NCI-H2081 (cell line): ENCODE measurements at places on chromosomes 2 and 18.
A peak's percentile ranks its signal among the peaks of the same experiment; 100 is the strongest.

GRCh38 chr2:225378984-225379383 is 20.5 kb upstream of the NYAP2 start:
- DNase-seq = no peak

DNA sequence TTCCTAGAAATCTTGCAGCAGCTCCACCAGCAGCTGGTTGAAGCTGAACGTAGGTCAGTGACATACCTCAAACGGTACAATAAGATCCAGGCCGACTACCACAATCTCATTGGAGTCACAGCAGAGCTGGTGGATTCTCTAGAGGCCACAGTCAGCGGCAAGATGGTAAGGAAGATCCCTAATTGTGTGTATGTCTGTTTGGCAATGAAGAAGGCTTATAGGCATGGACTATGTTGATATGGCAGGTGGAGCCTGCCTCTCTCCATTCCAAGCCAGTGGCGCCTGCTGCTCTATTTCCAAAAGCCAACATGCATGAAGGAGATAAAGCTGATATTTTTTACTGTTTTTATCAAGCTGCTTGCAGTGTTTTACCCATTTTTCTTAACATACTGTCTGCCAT is 36.8 kb downstream of the ARMC9 start:
- DNase-seq = no peak

GRCh38 chr2:23706613-23707078 is 220.3 kb downstream of the ATAD2B start:
- DNase-seq = no peak

- DNase-seq = no peak
These were observed 4.9 kb upstream of the DNAH7 start for GRCh38 chr2:196073521-196073920.

GRCh38 chr2:241065355-241065803 is 36.7 kb downstream of the MTERF4 start:
- no peak for DNase-seq

- no peak for DNase-seq
These were observed 7.7 kb downstream of the MGAT5 start for GRCh38 chr2:134261398-134262131.

GRCh38 chr2:224918626-224919471 is 123.4 kb downstream of the DOCK10 start:
- DNase-seq = no peak

DNA sequence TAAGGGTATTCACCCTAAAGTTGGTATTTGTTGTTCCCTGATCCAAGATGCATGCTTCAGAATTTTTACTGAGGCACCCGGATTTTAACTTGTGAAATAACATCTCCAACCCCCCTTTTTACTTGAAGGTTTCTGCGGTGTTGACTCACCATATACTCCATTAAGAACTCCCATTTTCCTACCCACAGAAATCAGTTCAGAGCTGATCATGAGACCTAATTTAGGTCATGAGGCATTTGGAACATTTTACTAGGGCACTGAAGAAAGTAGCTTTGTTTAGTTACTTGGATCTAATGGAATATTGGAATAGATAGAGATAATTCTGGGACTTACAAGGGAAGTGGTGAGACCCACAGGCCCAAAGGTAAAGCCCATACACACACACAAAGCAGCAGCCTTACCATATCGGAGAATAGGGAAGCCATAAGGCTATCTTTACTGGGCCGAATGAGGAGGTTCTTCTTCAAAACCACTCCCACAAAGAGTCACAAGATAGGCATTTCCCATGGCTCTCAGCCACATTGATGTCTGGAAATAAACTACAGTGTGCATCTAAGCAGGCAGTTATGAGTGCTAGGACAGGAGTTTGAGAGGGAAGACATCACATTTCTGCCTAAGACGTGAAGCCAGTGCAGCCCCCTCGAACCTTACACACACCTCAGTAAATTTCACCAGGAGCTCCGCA is 681.0 kb upstream of the LRRTM4 start:
- DNase-seq = no peak

DNA sequence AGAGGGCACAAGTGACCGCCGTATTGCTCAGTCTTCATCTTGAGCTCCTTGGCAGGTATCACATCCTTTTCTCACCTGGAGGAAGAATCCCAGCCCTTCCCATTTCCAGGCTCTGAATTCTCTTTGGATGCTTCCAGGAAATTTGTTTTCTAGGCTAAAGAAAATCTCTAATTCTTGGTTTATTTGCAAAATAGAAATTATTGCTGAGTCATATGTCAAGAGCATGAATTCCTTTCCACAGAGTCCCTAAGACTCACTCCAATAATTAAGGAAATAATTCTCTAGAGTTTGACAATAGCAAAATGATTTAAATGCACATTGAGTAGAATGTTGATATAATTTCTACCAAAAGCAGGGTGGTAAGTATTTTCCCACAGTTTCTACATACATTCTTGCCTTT is 16.3 kb upstream of the CCDC68 start:
- no peak for DNase-seq

- DNase-seq = no peak
These were observed 47.7 kb upstream of the POMC start for GRCh38 chr2:25215948-25216679.

DNA sequence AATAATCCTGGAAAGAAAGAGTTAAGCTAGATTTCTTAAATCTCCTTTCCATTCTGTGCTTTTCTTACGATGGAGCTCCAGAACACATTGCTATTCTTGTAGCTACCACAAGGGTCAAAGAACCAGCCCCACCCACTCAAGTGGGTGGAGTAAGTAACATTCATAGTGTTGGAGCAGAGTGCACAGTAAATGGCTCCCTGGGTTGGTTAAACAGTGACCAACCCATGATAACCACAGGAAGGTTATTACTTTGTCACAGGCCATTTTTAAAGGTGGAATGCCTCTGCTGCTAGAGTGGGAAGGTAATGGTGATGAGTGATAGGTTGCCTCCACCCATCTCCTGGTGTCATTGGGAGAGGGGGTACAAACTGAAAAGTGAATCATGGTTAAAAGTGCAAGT is 13.9 kb downstream of the ARPC2 start:
- DNase-seq = no peak

DNA sequence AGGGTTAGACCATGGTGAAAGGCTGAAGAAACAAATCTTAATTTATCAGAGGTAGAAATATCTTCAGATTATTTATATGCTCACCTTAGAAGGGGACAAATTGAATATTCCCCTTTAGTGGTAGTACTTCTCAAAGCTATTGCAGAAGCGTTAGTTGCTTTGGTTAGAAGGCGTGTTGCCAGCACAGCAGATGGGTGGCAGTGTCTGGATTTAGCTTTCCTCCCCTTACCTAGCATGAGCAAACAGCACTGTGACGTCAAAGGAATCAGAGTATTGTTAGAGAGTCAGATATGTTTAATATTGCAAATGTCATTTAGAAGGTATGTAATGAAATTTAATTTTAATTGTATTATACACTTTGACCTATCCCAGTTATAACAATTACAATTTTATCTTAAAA is 27.2 kb upstream of the GALR1 start:
- DNase-seq = peak; percentile 13

GRCh38 chr2:237291138-237291792 is 122.7 kb downstream of the COL6A3 start:
- DNase-seq = peak; percentile 15

- no peak for DNase-seq
These were observed 78.3 kb downstream of the POLR1A start for GRCh38 chr2:86027196-86027921.

GRCh38 chr18:37553633-37554398 is 11.8 kb downstream of the CELF4 start:
- no peak for DNase-seq

GRCh38 chr2:199988151-199988550 is 32.8 kb downstream of the MAIP1 start:
- no peak for DNase-seq

- DNase-seq = no peak
These were observed 106.0 kb upstream of the MAP3K20 start for GRCh38 chr2:172969609-172970008.

- DNase-seq = no peak
These were observed 1368.0 kb upstream of the ZEB2 start for GRCh38 chr2:145887915-145888314.

- DNase-seq = no peak
These were observed 30.1 kb upstream of the EML4 start for GRCh38 chr2:42139101-42139500.

DNA sequence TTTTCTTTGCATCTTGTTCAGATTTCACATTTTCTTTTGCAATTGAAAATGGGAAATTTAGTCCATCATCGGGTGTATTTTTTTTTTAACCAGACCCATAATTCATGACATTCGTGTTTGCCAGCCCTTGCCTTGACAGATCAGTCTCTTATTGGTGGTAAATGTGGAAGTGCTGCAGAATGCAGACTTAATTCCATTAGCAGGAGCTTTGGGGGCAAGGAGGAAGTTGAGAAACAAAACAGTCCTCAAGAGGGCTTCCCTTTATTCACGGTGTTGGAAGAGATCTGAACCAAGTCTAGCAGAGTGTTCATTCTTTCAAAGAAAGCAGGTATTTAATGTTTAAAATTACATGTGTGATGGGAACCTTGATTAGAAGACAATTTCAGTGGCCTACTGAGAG is 16.6 kb upstream of the RPE start:
- no peak for DNase-seq

DNA sequence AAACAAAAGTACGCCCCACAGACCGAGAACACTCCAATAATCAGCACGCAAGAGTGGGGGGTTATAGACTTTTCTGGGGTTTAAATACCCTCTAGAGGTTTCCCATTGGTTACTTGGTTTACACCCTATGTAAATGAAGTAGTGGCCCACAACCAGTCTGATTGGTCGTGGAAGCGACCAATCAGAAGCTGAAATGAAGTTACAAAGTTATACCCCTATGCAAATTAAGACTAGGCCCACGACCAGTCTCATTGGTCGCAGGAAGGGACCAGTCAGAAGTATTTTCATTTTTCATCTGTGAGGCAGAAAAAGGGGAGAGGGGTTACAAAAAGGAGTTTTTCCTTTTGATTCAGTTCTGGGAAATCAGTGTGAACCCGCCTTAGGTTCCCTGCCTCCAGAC is 55.3 kb upstream of the YWHAQ start:
- no peak for DNase-seq

- DNase-seq = no peak
These were observed 109.5 kb upstream of the DAPL1 start for GRCh38 chr2:158685646-158686045.

DNA sequence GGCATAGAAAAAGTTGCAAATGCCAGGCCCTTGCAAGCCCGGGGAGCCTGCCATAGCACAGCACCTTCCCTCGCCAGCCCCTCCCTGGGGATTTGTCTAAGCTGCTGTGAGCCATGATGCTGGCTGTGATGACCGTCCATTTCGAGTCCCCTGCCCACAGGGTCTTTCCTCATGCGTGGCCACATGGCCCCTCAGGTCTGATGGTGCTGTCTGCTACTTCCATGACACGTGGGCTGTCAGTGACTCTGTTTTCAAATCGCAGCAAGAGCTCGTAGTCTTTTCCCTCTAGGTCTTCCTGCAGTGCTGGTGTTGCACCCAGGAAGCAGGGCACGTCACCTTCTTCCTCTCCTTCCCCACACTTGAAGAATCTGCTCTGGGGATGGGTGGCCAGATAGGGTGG is 15.5 kb upstream of the GNAL start:
- DNase-seq = no peak

GRCh38 chr2:211673133-211673905 is 865.3 kb downstream of the ERBB4 start:
- no peak for DNase-seq

DNA sequence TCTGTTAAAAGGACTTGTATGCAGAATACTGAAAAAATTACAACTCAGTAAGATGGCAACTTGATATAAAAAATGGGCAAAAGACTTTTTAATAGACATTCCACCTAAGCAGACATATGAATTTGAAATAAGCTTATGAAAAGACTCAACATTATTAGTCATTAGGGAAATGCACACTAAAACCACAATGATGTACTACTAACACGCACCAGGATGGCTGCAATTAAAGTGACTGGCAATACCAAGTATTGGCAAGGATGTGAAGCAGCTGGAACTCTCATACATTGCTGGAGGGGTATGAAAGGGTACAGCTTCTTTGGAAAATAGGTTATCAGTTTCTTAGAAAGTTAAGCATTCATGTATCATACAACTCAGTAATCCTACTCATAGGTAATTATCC is 3.2 kb upstream of the ENOSF1 start:
- DNase-seq = no peak

- DNase-seq = no peak
These were observed 89.4 kb upstream of the TAF1B start for GRCh38 chr2:9753665-9754531.

- no peak for DNase-seq
These were observed 374.6 kb downstream of the PTH2R start for GRCh38 chr2:208781166-208781565.

DNA sequence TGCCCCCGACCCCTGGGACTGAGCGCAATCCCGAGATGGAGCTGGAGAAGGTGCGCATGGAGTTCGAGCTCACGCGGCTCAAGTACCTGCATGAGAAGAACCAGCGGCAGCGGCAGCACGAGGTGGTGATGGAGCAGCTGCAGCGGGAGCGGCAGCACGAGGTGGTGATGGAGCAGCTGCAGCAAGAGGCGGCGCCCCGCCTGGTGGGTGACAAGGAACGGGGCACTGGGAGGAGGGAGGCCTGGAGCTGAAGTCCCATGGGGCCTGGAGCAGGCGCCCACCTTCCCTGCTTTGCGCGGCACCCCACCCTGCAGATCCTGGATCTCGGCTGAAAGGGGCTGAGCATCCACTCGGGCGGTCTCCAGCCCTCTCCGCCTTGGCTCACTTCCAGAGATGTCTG is 1.2 kb downstream of the TMEM247 start:
- no peak for DNase-seq

DNA sequence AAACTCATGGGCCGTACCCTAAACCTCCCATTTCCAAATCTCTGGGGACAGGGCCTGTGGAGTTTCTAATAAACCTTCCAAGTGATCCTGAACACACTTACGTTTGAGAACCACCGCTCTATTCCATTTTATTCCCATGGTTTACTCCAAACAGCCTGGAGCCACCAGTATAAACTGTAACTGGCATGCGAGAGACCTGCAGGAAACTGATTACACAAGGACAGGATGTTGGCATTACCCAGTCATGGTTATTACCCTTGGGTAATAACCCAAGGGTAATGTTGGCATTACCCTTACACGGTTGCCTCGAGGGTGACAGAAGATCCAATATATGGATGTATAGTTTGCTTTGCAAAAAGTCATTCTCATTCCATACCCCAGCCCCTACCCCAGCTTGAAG is 37.0 kb upstream of the YPEL5 start:
- no peak for DNase-seq

DNA sequence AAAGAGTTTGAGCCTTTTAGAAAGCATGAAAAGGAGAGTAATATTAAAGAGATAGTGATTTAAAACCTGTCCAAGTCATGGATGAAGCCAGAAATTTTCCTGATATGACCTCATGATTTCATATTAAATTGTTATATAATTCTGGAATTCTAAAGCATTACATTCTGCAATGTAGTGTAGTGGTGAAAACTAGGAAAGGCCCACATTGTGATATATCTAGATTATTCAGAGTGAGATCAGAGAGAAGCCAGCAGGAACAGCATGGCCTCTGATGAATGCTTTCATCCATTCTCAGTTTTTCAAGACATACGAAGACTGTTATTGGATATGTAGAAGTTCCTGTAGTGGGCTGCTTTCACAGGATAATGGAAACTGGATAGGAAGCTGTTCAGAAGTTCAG is 98.8 kb downstream of the LCLAT1 start:
- DNase-seq = no peak
